ENCODE measurements at places on chromosomes 1 and 21. TPM values are rescaled to one million over a fixed set of nuclear protein-coding genes. Genes with fewer than 3 reads are reported as not detected.

Gene ORC1
- 0.66 TPM for total RNA-seq

Gene NOS1AP
- 0.29 TPM for total RNA-seq

Gene SLFNL1
- 0.66 TPM for total RNA-seq

Gene ANKRD35
- 5.5 TPM for total RNA-seq

Gene BCAS2
- 55.9 TPM for total RNA-seq

Gene KRTAP21-2
- total RNA-seq = not detected

Gene EPS8L3
- not detected for total RNA-seq

Data from smooth muscle cell of trachea (primary cell).